Right ventricle myocardium inferior (tissue), 1 donor: ENCODE measurements at places on chromosomes 3 and 15.

- DNase-seq: no peak
Observed at GRCh38 chr15:63407612-63408011, 26.0 kb upstream of the CA12 start.

- DNase-seq: no peak
Observed at GRCh38 chr3:38723569-38724391, 74.3 kb upstream of the SCN5A start.

DNA sequence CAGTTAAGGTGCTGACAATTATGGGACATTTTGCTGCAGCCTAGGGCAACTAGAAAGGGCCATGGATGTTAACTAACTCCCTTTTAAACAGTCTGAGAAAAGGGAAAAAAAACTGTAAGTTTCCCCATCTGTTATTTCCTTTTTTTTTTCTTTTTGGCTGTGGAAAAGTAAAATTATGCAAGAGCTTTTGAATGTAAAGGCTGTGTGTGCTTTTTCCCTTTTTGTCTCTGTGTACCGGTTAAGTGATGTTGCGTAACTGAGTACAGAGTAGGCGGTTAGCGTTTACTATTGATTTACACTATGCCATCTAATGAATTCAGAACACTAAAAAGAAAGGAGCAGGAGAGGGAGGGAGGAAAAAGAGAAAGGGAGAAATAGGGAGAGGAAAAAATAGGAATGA is 403.6 kb downstream of the TIGIT start:
- DNase-seq: no peak

DNA sequence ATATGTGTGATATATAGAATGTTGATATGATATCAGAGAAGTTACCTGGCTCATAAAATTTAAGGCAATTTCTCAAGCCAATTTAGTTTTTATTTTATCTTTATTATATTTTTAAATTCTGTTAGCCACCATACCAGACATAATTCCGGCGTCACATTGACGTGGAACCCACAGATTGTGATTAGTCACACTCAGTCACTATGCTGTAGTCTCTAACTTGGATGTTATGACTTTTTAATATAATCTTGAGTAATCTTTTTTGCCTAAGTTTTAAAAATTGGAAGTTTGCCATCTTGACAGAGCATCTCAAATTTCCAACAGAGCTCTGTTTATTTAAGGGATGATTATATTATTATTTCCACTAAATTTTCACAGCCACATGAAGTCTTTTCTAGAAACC is 9.7 kb upstream of the DCLK3 start:
- DNase-seq: no peak

DNA sequence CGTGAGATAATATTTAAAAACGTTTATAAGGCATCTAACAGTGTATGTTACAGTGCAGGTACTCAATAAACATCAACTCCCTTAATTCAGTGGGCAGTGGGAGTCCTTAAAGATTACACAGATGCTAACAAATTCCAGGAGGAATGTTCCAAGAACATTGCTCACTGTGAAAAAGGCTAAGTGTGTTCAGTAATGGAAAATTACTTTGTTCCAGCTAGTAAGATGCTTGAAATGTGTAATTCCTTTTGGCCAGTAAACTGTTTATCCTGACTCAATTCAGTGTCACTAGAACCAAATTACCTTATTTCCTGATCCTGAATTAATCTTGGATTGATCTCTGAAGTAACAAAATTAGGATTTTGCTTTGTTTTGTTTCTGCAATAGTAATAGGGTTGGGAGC is 54.2 kb upstream of the SEMA6D start:
- DNase-seq: no peak
